ENCODE measurements at places on chromosomes 1 and 21.

GRCh38 chr1:47577303-47578025 lies 139.6 kb downstream of the FOXD2 start:
- no peak for DNase-seq

DNA sequence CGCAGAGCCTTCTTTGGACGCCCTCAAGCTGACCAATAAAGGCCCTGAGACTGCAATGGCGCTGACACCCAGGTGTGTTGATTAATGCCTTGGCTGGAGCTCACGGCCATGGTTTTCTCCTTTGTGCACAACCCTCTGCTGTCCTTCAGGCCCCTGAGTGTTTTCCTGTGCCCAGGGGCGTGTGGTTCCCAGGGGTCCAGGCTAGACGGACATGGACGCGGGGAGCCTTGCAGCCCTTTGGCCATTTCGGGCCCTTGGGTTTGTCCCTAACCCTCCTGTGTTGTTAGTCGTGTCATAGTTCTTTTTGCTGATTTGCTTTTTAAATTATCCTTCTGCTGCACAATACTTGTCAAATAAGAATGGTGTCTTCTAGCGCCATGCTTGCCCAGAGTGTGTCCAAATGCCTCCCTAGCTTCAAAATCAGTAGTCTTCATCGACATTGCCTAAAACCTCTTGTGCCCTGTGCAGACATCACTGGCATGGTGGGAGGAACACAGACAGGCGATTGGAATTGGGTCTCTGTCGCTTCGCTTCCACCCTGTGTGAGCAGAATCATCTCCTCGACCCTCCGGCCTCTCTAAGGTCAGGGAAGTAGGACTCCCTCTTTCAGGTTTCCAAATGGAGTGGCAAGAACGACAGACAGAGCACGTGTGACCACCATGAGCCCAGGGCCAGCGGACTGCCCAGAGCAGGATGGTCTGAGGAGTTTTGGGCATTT lies 1.9 kb downstream of the KRTAP10-4 start:
- DNase-seq, result no peak

DNA sequence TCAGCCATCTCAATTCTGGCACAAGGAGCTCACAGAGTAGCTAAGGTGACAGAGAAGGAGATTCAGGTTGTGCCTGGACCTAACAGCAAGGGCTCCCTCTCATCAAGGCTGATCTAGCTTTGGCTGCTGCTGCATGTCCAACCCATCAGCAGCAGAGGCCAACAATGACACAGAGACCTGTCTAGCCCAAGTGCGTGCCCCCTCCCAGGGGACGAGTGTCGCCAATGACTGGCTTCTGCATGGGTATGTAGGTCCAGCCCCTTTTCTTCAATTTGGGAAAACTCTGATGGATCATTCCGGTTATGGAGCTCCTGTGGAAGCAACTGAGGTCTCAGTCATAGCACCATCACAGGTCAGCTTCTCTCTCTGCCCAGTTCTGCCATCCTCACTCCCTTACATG lies 83.3 kb downstream of the KCNJ15 start:
- no peak for DNase-seq

GRCh38 chr21:42227909-42228708 lies 9.2 kb downstream of the ABCG1 start:
- DNase-seq, result peak; percentile 79

DNA sequence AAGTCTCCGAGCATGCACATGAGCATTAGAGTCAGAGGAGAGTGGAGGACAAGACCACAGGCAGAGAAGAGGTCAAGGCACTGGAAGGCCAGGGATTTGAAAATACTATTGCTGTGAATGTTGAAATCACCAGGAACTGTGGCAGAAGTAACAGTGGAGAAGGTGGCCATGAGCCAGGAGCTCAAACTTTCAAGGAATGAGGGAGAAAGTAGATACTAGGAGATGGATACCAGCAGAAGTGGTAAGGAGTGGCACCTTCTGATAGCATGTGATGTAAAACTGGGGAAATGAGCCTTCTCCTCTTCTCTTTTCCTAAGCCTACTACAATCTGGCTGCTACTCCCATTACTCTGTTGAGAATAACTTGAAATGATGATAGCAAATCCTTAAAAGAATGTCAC lies 1.8 kb upstream of the CR1 start:
- no peak for DNase-seq

DNA sequence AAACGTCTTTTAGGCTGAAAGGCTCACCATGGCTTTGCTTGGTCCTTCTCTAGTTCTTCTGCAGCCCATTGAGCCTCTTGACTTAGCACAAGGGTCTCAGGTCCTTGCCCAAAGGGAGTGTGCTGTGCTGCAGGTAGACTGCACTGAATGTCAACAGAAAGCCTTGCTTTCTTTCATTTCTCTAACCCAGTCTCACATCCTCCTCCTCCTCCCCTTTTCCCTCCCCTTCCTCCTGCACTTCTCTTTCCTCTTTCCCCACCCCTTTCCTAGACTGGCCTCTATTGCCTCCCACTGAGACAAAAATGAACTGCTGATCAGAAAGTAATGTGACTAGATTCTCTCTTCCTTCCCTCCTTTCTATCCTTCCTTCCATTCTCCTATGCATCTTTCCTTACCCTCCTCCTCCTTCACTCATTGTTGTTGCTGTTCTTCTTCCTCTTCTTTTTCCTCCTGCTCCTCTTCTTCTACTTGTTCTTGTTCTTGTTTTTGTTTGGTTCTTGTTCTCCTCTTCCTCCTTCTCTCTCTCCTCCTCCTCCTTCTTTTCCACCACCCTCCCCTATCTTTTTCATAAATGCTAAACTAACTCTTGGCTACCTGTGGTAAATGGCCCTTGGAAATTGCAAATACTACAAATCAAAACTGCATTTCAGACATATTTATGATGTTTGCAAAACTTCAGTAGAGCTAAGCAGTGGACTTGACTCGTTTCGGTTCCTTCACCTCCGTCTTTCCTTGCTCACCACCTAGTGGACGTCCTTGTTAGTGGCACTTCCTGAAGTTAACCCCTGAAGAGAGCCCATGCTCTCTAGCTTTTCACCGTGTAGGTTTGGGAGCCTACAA lies at the start of gene SELL:
TSS of gene SELL (minus strand) at position 152 of the 840 bp plus-strand sequence. CDS start at position 30, 122 bp downstream.
- DNase-seq, result peak; percentile 79

DNA sequence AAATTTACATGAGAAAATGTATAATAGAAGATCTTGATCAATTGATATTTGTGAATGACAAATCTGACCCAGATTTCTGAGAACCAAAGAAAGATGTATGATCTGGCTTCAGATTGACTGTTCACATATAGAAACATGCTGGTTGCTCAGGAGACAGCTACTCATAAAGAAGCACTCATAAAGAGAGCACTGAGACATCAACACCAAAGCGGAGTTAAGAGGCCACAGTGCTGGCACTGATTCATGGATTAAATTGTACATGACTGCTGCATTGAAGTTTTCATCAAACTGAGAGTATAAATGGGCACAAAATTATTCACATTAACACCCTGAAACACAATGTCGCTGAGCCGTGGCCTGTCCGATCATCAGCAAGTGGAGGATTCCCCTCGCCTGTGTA lies 46.2 kb downstream of the SH3GLB1 start:
- DNase-seq, result no peak

- no peak for DNase-seq
These were observed 133.4 kb upstream of the LYPLAL1 start for GRCh38 chr1:219040291-219040690.

DNA sequence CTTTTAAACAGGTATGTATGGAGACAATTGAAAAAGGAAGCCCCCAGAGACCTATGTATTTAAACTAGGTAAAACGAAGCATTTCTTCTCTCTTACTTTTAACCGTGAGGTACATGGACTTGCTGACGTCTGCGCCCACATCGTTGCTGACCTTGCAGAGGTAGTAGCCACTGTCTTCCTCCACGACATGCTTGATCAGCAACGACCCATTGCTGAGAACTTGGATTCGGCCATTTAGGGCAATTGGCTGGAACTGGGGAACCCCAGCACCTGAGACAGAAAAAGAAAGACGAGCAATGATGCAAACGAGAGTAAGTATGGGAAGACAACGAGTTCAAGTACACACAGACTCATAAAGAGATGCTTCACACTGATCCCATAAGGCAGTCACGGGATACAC lies 408.8 kb downstream of the PCP4 start:
- DNase-seq, result no peak

- no peak for DNase-seq
These were observed 50.3 kb upstream of the ARTN start for GRCh38 chr1:43883321-43883720.

All from A673 (cell line).